ENCODE measurements at places on chromosomes 12 and 14. TPM values are rescaled to one million over a fixed set of nuclear protein-coding genes. Genes with fewer than 3 reads are reported as not detected.

GRCh38 chr14:104657563-104658324 lies 31.7 kb upstream of the INF2 start:
- DNase-seq = no peak

The C14orf132 gene
- 25.7 TPM for polyA plus RNA-seq

DNA sequence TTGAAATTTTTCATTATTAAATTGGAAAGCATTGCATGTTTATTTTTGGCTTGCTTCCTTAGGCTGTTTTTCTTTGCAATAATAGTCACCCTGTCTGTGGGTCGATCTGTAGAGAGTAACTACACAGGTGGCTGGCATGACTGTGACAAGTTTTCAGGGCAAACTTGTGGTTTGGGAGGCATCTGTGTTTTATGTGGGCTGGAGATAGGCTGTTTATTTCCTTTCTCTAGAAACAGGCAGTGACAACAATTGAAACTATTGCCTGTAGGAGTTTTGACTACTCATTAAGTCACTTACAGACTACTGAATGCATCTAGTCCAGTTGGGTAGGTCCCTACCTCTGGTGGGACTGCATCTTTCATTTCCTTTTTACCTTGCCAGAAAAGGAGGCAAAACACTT lies 155.6 kb downstream of the DYRK2 start:
- DNase-seq = no peak

DNA sequence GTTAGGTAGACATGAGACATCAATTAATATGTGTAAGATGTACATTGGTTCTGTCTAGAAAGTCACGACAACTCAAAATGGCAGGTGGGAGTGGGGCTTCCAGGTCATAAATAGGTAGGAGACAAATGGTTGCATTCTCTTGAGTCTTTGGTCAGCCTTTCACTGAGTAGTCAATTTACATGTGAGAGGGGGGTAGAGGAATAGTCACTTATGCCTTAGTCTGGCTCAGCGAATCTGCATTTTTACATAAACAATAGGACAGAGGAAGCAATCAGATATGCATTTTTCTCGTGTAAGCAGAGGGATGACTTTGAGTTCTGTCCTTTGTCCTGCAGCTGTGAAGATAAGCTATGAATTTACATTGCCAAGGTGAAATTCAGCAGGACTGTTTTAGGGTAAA lies 27.8 kb upstream of the UNC79 start:
- no peak for DNase-seq

The TCP11L2 gene
- 17.7 TPM for polyA plus RNA-seq

The KERA gene
- not detected for polyA plus RNA-seq

The SERPINA10 gene
- not detected for polyA plus RNA-seq

DNA sequence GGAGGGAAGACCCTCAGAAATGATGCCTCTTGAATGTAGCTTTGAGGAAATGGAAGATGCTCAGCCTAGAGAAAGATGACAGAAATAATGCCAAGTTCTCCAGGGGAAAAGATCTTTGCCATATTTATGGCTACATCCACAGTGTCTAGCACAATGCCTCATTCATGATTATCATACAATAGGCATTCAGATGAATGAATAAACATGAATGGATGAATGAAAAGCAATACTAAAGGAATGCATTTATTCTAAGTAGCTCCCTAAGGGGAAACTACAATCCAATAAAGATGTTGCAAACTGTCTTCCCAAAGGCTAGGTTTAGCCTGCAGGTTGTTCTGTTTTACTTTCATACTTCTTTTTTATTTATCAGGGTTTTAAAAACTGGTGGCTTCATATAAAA lies 12.0 kb downstream of the TMTC1 start:
- peak; percentile 59 for DNase-seq

DNA sequence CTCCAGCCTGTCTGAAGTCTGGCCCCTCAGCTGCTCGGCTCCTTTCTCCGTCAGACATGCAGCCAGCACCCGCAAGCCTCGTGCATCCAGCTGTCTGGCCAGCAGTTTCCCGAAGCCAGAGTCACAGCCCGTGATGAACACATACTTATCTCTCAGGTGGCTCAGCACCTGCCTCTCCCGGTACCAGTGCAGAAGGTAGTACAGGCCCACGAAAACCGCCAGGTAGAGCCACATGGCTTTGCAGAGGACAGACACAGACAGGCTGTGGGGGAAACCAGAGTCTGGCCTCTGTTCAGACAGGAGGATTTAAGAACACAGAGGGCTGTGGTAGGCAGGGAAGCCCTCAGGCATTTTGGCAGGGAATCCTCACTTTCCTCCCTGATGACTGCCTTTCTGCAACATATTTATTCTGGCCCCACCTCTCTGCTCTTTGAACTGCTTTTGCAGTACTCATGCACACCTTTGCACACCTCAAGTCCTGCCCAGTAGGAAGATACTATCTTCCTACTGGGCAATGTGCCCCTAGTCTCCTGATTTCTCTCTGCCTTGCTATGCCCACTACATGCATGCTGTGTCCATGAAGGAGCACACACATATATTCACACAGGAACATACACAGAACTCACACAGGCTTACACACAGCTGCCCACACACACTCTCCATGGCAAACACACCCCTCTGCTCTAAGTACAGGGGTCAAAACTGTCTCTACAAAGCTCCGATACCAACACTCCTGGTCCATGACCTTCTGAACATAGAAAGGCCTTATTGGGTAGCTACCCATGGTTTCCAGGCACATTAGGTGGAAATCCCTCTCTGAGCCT lies at the start of gene RDH16:
RDH16 (minus strand) TSS at position 380 of the 824 bp plus-strand sequence; CDS start at position 234, 146 bp downstream.
- DNase-seq = no peak

The ZC2HC1C gene
- polyA plus RNA-seq = 1.0 TPM

GRCh38 chr12:89469361-89469760 lies 55.2 kb downstream of the GALNT4 start:
- DNase-seq = peak; percentile 69

DNA sequence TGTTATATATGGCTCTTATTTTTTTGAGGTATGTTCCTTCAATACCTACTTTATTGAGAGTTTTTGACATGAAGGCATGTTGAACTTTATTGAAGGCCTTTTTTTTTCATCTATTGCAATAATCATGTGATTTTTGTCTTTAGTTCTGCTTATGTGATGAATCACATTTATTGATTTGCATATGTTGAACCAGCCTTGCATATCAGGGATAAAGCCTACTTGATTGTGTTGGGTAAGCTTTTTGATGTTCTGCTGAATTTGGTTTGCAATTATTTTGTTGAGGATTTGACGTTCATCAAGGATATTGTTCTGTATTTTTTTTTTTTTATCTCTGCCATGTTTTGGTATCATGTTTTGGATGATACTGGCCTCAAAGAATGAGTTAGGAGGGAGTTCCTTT lies 15.2 kb upstream of the ART4 start:
- no peak for DNase-seq

- peak; percentile 31 for DNase-seq
Measured at GRCh38 chr14:93333631-93334103, 831 bp upstream of the BTBD7 start.

DNA sequence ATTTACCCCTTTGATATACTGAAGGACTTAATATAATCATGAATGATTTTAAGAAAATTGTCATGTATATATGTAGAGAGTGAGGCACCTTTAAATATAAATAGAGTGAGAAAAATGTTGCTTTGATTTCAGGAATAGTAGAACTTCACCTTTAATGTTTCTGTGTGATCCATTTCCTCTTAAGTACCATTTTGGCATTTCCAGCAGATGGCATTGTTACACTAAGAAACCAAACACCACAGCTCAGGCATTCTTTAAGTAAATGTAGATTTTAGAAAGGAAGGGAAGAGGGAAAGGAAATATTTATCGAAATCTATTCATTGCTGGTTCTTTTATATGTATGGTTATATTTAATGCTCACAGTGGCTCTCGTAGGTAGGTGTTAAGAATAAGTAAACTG lies 556.7 kb upstream of the FBXO33 start:
- peak; percentile 43 for DNase-seq

DNA sequence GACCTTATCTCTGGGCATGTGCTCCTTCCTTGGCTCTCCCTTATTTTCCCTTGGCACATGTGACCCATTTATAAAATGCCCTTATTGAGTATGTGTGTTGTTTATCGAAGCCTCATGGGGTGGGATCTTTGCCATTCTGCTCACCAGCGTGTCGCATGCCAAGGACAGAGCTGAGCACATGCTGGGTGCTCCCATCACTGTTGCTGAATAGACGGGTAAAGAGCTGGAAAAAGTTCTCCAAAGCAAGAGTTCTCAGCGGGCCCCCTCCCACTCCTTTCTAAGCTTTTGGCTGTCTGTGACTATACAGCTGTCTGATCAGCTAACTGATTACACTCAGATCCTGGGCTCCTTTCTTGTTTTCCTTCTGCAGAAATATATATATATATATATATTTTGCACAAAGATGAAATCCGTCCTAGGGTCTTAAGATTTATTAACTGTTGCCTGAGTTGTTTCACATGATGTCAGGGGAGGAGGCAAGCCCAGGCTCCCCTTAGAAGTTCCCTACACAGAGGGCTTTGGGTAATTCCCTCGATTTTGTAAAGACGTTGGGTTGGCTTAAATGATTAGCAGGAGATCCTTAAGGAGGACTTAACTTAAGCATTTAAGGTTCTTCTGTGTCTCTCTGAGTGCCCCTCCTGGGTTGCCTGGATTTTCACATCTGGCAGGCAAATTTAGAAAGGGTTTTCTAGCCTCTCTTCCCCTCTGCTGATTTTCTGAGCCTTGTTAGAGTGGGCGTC lies 71.6 kb downstream of the TMEM132C start:
- no peak for DNase-seq

DNA sequence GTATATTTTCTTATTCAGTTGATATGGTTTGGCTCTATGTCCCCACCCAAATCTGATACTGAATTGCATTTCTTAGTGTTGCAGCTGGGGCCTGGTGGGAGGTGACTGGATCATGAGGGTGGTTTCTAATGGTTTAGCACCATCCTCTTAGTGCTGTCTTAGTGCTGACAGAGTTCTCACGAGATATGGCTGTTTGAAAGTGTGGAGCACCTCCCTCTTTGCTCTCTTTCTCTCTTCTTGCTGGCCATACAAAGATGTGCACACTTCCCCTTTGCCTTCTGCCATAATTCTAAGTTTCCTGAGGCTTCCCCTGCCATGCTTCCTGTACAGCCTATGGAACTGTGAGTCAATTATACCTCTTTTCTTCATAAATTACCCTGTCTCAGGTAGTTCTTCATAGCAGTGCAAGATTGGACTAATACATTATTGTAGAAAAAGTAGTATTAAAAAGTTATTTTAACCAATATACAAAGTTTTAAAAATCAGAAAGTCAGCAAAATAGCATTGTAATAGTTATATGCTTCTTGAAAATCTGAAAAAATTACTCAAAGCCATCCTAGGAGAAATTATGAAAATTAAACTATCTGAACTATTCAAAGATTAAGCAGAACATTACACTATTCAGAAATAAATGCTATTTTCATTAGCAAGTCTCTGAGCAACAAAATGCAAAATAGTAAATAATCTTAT lies 84.1 kb downstream of the PPP1R12A start:
- DNase-seq = no peak

DNA sequence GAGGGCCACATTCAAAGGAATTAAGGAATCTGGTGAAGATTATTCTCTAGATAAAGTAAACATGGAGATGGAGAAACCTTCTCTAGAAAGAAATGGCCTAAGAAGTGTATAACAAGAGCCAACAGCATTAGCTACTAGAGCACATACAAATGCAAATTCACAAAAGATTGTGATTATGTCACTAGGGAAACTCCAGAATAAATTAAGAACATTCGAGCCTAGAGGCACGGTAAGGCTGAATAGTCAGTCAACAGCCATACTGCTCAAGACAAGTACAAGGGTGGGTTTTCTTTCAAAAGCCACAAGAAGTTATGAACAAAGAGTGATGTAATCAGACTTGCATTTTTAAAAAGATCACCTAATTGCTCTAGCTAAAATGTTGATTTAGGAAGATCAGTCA lies 25.4 kb downstream of the PPP4R3A start:
- DNase-seq = no peak

GRCh38 chr14:75283833-75284563 lies 5.4 kb downstream of the FOS start:
- DNase-seq = peak; percentile 66

The KRT7 gene
- 17.4 TPM for polyA plus RNA-seq

- no peak for DNase-seq
Measured at GRCh38 chr12:69150083-69150795, 89.1 kb upstream of the CPSF6 start.

The ZDHHC22 gene
- polyA plus RNA-seq = not detected

DNA sequence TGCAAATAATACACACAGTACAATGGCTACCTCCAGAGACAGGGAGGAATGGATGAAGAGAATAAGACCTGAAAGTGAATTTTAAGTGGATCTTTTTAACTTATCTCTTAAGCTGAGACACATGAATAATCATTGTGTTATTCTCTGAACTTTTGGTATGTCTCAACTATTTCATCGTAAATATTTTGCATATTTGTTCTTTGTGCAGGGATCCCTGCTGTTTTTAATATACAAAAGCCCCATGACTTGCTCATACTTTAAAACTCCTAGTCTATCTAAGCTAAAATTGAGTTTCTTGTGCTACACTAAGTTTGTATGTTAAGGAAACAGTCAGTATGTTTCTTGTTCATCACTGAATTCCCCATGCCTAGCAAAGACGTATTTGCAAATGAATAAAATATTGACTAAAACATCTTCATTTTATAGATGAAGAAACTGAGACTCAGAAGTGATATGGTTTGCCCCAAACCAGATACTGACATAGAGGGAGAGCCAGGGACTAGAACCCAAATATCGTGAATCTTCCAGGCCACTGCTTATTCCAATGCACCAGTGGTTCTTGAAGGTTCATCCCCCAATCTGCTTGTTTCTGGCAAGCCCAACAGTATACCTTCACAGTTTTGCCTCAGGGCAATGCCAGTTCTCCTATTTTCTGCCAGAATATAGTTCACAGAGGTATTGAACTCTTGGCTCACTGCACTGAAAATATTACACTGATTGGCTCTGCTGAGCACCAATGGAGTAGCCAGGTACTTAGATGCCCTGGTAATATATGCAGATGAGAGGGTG lies 356.9 kb downstream of the MED13L start:
- DNase-seq = peak; percentile 32

The CCDC197 gene
- not detected for polyA plus RNA-seq

The PA2G4 gene
- 157 TPM for polyA plus RNA-seq

DNA sequence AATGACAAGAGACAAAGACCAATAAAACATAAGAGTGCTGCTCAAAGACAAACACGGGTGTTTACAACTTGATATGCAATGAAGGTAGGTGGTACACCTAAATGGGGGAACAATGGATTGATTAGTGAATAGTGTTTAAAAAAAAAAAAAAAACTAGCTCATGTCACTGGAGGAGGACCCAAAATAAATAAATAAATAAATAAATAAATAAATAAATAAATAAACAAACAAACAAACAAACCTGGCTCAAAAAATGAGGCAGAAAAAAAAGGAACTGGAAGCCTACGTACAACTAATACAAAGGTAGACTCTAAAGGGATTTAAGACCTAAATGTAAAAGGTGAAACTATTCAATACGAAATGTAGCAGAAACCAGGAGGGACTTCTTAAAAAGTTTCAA lies 18.6 kb downstream of the NAP1L1 start:
- DNase-seq = no peak

The ETFRF1 gene
- 39.3 TPM for polyA plus RNA-seq

The ATXN3 gene
- polyA plus RNA-seq = 19.4 TPM

- DNase-seq = peak; percentile 65
Measured at GRCh38 chr12:56115329-56115728, 1.1 kb upstream of the RPL41 start.

GRCh38 chr12:51867371-51867770 lies 18.9 kb upstream of the FIGNL2 start:
- no peak for DNase-seq

- no peak for DNase-seq
Measured at GRCh38 chr14:90626550-90626949, 189.7 kb downstream of the TTC7B start.

All from GM23248 (cell line).